ENCODE measurements at places on chromosomes 3 and 15.

DNA sequence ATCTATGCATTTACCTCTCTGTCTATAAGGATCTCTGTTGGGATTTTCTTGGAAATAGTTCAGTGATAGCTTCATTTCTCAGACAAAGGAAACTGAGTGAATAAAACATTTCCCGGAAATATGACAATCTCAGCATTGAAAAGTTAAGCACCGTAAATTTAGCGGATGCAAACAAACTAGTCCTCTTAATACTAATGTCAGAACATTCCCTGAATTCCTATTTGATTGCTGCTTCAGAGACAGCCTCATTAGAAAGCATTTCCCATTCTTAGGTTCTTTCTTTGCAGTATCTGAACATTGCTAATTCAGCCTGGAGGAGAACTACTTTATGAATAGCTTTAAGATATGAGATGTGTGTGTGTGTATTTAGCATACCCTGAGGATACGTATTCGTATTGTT lies 101.3 kb downstream of the NR2F2 start:
- no peak for DNase-seq

- DNase-seq, result no peak
Observed at GRCh38 chr3:72947715-72948490, 48.7 kb upstream of the PPP4R2 start.

DNA sequence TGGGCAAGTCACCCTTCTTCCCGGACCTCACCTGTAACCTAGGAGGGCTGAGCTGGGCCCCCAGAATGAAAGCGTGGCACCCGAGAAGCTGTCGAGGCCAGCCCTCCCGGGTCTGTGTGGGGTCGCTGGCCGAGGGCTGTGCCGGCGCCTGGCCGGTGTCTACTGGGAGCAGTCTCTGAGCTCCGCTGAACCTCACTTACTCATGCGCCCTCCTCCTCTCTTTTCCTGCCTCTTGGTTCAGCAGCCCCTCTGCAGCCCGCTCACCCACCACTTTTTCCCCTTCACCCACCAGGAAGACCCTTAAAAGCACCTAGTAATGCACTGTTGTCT lies 419 bp downstream of the HYKK start:
- no peak for DNase-seq

GRCh38 chr3:194972641-194973040 lies 287.0 kb downstream of the FAM43A start:
- DNase-seq, result no peak

DNA sequence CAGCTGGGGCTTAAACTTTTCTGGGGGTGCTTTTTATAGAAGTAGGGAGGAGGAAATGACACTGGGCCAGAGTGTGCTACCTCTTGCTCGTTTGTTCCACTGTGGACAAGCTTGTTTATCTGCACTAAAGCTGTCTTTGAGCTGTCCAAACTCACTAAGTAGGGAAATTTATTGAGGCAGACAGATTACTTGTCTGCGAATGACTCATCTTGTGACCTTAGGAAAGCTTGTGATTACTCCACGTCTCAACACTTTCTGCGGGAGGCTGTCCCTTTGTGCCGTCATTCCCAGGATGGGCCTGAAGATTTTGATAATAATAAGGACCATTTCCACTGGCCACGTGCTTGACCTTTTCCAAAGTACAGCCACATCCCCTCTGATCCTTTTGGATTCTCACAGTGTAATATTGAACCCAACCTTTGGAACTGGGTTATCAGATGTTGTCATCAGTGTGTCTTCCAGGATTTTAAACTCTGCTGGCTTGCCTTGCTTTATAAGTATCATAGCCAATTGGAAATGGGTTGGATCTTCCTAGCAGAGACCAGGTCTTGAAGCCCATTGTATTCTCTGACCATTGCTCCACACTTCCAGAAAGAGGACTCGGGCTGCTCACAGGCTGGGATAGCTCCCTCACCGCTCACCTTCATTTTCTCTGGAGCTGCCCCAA lies 84.7 kb downstream of the AGBL1 start:
- no peak for DNase-seq

DNA sequence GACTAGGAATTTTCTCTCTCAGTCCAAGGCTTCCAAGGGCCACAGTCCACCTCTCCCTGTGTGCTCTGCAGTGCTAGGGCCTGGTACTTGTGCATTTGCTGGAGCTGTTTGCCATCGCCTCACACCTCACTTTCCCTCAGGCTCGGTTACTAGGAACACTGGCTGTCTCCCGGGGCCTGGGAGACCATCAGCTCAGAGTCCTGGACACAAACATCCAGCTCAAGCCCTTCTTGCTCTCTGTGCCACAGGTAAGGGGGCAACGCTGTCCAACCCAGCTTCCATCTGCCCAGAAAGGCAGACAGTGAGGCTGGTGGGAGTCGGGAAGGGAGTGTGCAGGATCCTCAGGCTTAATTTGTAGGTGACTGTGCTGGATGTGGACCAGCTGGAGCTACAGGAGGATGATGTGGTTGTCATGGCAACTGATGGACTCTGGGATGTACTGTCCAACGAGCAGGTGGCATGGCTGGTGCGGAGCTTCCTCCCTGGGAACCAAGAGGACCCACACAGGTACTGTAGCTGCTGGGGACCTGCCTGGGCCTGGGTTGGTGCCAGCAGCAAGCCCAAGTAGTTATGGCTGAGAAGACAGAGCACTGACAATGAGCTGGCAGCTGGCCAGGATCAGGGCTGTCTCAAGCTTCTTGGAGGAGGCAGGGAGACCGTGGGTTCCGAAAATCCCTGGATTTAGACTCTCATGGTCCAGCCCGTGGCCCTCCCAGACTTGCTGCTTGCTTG lies 3.4 kb downstream of the PPM1M start:
- no peak for DNase-seq

- no peak for DNase-seq
Observed at GRCh38 chr3:17642474-17642873, 100.0 kb downstream of the TBC1D5 start.

DNA sequence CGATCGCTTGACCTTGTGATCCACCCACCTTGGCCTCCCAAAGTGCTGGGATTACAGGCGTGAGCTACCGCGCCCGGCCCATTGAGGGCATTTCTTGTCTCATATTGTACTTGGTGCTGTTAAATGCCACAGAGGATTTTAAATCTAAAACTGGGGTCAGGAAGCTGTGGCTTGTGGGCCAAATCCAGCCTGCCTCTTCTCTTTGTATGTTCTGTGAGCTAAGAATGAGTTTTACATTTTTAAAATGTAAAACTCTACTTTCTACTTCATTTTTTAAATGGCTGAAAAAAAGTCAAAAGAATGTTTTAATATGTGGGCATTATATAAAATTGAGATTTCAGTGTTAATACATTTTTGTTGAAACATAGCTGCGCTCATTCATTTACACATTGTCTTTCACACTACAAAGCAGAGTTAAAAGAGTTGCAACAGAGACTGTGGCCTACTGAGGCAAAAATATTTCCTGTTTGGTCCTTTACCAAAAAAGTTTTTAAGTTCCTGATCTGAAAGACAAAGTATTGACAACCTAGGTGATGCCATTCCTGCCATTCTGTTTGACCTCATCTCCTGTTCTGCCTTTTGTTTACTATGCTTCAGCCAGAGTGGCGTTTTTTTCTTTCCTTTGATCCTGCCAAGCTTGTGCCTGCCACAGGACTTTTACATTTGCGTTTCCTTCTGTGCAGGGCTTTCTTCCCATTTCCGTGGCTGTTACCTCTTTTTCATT lies 50.4 kb downstream of the PDCD6IP start:
- no peak for DNase-seq

- DNase-seq, result no peak
Observed at GRCh38 chr3:24181256-24181655, 236.2 kb downstream of the NR1D2 start.

DNA sequence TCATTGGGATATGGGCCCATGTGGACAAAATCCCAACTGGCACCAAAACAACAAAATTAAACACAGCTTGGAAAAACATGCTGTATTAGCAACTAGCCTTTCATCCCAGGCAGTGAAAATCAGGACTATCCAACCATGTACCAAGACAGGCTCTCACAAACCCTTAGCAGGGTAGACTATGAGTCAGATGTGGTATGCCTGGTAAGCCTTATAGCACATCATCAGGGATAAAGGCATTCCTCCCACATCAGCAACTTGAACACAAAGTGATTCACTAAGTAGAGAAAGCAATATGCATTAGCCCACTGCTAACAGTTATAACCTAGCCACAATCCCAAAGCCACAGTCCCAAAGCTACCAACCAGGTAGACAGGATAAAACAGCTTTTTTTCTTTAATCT lies 8.0 kb downstream of the CEP152 start:
- DNase-seq, result peak; percentile 75

DNA sequence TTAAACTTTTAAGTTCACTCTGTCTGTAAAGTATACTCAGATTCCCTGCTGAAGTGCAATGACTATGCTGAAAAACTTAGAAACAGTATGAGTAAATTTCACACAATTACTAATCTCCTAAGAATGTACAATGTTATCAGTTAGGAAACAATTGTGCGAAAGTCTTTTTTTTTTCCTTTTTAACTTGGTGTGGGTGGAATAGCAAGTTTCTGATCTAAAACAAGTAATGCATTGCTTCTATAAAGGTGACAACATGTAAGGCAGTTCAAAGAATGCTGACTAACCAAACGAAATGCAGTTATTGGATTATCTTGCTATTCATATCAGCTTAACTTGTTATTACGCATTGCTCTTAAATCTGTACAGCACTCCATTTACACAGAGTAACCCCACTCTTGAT lies 19.3 kb upstream of the SLC12A8 start:
- peak; percentile 59 for DNase-seq

DNA sequence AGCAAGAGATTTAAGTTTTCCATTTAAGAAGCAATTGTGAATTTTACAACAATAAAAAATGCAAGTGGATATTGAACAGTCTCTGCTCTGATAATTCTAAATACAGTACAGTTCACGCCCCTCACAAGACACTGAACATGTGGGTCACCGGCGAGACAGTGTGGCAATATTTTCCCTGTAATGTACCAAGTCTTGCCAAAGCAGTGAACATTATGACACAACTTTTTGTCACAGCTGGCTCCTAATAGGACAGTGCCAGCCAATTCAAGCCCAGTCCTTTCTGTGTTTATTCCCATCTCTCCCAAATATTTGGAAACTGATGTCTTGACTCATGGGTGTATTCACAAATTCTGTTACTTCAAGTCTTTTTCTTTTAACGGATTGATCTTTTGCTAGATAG lies 62.3 kb downstream of the PPARG start:
- DNase-seq, result peak; percentile 82

GRCh38 chr15:69576948-69577351 lies 124.3 kb downstream of the RPLP1 start:
- no peak for DNase-seq

DNA sequence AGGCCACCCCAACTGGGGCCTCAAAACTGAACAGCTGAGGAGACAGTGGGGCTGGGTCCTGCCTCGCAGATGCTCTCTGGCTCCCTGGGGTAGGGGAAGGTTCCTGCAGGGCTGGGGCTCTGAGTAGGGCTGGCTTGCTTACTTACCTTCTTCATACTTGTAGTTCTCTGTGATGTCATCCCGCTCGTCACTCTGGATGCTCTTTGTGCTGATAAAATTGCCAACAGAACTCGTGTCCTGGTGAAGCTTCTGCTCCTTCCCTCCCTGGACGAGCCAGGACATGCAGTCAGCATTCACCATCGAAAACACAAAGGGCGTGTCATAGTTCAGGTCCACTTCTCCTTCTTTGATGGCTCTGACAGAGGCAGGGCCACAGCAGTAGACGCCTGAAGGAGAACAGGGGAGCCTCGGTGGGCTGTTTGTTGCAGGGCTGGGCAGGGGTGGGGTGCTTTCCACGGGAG lies 17.9 kb upstream of the EPB42 start:
- DNase-seq, result no peak

DNA sequence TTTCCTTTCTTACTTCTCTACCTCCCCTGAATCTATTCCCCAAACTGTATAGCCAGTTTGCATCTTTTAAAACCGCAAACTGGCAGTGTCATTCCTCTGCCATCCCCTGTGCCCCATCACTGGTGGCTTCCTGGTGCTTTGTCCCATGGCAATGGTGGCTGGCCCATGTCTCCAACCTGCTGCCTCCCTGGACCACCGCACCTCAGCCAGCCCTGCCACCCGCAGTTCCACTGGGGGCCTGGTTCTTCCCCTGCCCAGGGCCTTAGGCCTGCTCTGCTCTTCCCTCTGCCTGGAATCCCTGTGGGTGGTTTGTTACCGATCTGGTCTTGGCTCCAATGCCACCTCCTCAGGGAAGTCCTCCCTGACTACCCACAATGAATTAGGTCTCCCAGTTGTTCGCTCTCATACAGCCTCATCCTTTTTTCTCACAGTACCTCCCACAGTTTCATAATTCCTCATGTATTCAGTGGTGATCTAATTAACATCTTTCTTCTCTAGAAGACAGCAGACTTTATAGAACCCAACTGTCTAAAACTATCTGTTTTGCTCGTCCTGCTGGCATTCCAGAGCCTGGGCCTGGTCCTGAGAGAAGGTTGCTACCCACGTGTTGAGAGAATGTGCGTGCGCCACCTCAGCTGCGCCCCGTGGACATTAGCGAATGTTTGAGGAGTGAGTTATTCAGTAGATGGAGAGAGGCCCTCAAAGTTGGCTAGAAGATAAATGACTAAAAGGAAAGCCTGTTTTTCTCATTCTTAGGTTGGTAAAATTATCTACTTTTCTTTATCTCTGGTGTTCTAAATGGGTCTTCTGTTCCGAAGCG lies 130.1 kb downstream of the DNAJB8 start:
- DNase-seq, result no peak

DNA sequence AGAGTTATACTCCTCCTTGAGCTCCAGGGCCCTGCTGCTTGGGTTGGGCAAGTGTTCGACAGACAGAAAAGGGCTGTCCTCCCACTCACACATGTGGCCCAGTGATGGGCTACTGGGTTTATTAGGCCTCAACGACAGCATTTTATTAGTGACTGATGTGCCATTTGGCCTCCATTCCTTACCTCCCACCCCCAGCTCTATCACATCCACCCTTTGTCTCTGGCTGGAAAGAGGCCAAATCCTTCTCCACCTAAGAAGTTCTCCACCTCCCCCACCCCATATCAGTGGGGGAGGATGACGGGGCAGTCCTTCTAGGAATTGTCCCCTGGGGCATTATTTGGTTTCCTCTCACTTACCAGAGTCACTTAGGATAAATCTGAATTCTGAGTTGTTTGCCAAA lies 57.1 kb upstream of the WNT5A start:
- DNase-seq, result no peak

DNA sequence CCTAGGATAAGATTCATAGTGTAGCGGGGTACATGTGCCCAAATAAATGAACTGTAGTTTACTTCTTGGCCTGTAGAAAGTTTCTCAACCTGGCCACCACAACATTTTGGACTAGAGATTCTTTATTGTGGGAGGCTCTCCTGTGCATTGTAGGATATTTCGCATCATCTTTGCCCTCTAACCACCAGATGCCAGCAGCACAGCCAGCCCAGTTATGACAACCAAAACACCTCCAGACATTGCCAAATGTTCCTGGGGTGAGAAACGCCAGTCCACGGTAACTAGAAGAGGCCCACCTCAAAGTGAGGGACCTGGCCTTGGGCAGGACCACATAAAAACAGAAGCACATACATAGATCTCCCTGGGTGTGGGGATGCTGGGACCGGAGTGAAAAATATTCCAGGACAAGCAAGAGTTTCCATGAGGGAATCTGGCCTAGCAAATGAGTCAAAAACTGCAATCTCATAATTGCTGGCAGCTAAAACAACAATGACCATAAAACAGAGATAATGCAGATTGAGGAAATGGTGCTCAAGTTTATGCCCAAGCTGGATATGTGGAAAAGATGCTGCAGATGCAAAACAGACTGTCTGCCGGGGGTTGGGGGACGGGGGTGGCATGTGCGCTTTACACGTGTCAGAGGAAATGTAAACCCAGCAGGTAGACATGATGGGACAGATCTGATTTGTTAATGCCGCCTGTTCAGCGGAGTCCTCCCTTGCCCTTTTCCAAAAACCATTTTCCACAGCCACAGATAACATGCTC lies 39.7 kb downstream of the ARHGEF3 start:
- peak; percentile 58 for DNase-seq

- no peak for DNase-seq
Observed at GRCh38 chr15:99618941-99619411, 53.2 kb downstream of the MEF2A start.

Measured in fibroblast of gingiva (primary cell).